Activated effector memory CD4-positive, alpha-beta T cell treated with anti-CD3 and anti-CD28 coated beads, Interleukin-2, amount 50 U/mL, for 16 hours (primary cell): ENCODE measurements at places on chromosomes 12 and 14.
A peak's percentile ranks its signal among the peaks of the same experiment; 100 is the strongest.

- DNase-seq, result no peak
These were observed 90.9 kb downstream of the GALNT9 start for GRCh38 chr12:132238488-132238854.

GRCh38 chr14:104656014-104656714 is 33.3 kb upstream of the INF2 start:
- DNase-seq, result no peak

DNA sequence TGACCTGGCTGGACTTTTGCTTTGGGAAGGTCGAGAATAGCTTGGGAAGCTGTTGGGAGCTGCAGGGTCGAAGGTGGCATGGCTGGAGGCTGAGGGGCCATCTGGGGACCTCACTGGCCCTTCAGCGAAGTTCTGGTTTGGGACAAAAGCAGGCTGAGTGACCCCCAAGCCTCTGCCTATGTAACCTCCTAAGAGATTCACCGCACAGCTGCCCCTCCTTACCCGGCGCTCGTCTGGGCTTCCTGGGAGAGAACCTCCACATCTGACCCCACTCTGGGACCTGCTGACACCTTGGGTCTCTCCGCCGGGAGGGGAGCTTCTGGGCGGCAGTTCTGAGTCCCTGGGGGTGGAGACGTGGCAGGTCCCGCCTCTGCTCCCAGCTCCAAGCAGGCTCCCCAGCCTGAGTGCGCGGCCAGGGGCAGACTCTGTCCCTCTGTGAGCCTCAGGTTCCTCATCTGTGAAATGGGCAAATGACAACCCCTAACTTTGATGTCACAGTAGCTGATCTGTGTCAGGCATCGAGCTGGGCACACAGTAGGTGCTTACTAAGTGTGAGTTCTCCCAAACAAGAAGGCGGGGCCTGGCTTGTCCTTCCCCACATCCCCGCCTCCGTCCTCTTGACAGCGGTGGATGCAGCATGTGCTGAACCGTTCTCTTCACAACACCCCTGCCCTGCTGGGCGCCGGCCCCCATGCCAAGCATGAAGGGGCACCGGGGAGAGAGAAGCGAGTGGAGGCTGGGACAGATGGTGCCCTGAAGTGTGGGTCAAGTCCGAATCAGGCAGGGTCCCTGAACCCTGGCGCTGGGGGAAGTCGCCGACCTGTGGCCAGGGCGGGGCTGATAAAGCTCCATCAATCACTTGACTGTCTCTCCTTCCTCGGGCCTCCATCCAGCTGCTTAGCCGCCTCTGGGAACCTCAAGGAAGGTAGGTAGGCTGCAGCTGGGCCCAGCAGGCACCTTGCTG is 3.8 kb downstream of the EXOC3L4 start:
- DNase-seq, result no peak

- peak; percentile 52 for DNase-seq
These were observed 204.3 kb downstream of the KIF26A start for GRCh38 chr14:104342435-104343293.

DNA sequence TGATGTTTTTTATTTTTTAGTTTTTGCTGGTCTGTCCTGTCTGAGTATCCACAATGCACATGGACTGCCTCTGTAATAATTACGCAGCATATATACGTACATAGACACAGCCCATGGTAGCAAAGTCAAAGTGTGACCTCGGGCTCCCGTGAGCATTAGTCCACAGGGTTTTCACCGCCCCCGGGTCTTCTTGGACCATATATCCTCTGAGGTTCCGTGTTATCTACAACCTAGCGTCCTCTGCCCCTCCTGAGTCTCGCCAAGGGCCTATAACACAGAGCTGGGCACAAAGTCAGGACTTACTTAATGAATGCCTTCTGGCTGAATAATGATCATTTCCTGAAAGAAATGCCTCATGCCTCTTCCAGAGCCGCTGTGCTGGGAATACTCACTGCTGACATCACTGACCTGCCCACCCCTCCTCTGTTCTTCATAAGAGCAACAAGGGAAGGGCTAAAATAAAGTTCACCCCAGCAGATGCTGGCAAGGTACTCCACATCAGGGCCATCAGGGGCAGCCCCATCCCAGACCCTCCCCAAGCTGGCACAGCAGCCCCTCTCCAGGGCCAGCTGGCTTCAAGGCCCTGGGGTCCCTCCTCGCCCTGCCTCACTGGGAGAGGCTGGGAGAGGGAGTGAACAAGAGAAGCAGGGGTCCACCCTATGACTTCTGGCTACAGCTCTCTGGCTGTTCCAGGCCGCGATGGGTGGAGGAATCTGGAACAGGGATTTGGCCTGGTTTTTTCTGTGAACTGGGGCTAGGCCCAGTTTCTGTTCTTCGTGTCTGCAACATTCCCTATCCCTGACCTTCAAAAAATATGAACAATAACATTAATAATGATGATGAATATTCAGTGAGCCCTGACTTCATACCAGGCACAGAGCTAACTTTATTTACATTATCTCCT is 7.9 kb downstream of the HDAC7 start:
- no peak for DNase-seq

- no peak for DNase-seq
These were observed 45.1 kb upstream of the HMGA2 start for GRCh38 chr12:65779091-65779642.

- DNase-seq, result no peak
These were observed 148.8 kb upstream of the OTX2 start for GRCh38 chr14:56959121-56959520.
